Thoracic aorta endothelial cell (primary cell): ENCODE measurements at places on chromosomes 6 and 20. TPM values are rescaled to one million over a fixed set of nuclear protein-coding genes. Genes with fewer than 3 reads are reported as not detected.

FKBP1C gene
- 1.4 and 2.3 TPM in 2 replicates for total RNA-seq

RAET1L gene
- not detected in 2 replicates for total RNA-seq

OOEP gene
- not detected in 2 replicates for total RNA-seq

POM121L2 gene
- total RNA-seq = not detected in 2 replicates

PRDM1 gene
- 2.4 and 7.4 TPM in 2 replicates for total RNA-seq

ARMC2 gene
- 2.3 and 2.4 TPM in 2 replicates for total RNA-seq

ULBP3 gene
- 19.4 and 24.5 TPM in 2 replicates for total RNA-seq

PAK5 gene
- not detected in 2 replicates for total RNA-seq

C20orf141 gene
- not detected in 2 replicates for total RNA-seq

BTN1A1 gene
- total RNA-seq = not detected in 2 replicates

WDR46 gene
- 74.2 and 89.2 TPM in 2 replicates for total RNA-seq

RRBP1 gene
- total RNA-seq = 79.6 and 83.1 TPM in 2 replicates

SNX3 gene
- total RNA-seq = 247 and 312 TPM in 2 replicates

RHAG gene
- total RNA-seq = not detected in 2 replicates

CALHM4 gene
- total RNA-seq = 0.13 and 0.22 TPM in 2 replicates

TP53TG5 gene
- total RNA-seq = not detected in 2 replicates

MOCS1 gene
- total RNA-seq = 10.5 and 15.7 TPM in 2 replicates

BPI gene
- not detected in 2 replicates for total RNA-seq

ARFGAP1 gene
- 51.8 and 54.7 TPM in 2 replicates for total RNA-seq

ZC3H12D gene
- 0.14 TPM in 1 of 2 replicates, not detected in the other for total RNA-seq

SIRPD gene
- not detected in 2 replicates for total RNA-seq

SRSF12 gene
- under 0.01 and 0.36 TPM in 2 replicates for total RNA-seq

SLC17A2 gene
- not detected in 2 replicates for total RNA-seq

NKAPL gene
- total RNA-seq = 0.43 and 0.80 TPM in 2 replicates

HLA-DQA1 gene
- total RNA-seq = not detected in 2 replicates

ABHD16B gene
- total RNA-seq = not detected in 2 replicates

MAPK13 gene
- total RNA-seq = 1.5 and 1.9 TPM in 2 replicates

AGER gene
- total RNA-seq = 0.27 and 0.36 TPM in 2 replicates

ATP6V1G2 gene
- 0.50 and 0.53 TPM in 2 replicates for total RNA-seq

GRIK2 gene
- not detected in 2 replicates for total RNA-seq

RAD21L1 gene
- total RNA-seq = 0.07 and 0.53 TPM in 2 replicates

CDH4 gene
- 0.40 and 5.7 TPM in 2 replicates for total RNA-seq

EEF1A2 gene
- total RNA-seq = 1.0 and 2.3 TPM in 2 replicates

CDSN gene
- not detected in 2 replicates for total RNA-seq

MATN4 gene
- total RNA-seq = not detected in 2 replicates
